ENCODE measurements at places on chromosomes 6 and 20.
A peak's percentile ranks its signal among the peaks of the same experiment; 100 is the strongest.

DNA sequence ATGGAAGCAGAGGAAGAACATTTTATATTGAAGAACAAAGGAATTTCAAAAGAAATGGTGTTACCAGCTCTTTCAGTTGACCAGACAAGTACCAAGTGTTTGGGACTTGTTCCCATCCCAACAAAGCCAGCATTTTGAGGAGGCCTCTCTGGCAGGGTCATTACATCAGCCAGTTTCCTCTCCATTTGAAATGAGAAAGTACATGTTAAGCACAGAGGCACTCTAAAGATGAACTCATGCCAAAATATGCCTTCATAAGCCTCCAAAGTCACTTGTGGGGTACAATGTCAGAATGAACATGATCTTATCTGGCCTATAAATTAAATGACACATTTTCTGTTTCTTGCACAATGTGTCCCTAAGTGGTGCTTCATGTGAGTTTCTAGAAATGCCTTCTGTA is 223.9 kb downstream of the PRL start:
- DNase-seq: no peak

DNA sequence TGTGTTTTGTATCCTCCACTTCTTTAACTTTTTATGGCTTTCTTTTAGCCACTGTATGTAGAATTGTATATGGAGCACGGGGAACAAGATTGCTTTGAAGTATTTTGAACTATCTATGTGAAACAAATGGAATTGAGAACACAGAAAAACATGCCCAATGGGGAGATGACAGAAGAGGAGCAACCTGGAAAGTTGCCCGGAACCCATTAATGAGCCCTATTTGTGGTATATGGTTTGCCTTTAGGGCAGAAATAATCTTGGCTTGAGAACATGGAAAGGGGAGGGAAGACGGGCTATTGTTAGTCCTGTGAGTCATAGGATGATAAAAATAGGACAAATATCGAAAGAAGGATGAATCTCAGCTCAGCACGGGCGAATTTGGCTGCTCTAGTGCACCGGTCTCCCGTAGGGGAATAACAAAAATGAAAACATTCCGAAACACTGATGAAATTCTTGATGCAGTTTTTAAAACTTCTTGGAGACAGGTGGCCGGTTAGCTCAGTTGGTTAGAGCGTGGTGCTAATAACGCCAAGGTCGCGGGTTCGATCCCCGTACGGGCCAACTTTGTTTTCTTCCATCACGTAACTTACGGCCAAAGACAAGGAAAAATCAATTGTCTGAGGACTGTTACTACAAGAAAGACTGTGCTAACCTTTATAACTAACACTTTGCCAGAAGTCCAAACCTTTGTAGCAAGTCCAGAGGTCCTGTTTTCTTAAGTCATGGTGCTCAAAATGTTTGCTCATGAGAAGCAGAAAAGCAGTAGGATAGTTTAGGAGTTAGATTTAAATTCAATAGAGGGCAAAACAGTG is 15.7 kb downstream of the HMGN4 start:
- no peak for DNase-seq

- no peak for DNase-seq
Measured at GRCh38 chr20:49326026-49326425, 48.2 kb upstream of the ZNFX1 start.

- DNase-seq: no peak
Measured at GRCh38 chr20:58717278-58718091, 24.9 kb downstream of the NPEPL1 start.

- no peak for DNase-seq
Measured at GRCh38 chr6:147142684-147143245, 61.5 kb upstream of the STXBP5 start.

GRCh38 chr20:6705926-6706548 is 61.4 kb upstream of the BMP2 start:
- DNase-seq: no peak

DNA sequence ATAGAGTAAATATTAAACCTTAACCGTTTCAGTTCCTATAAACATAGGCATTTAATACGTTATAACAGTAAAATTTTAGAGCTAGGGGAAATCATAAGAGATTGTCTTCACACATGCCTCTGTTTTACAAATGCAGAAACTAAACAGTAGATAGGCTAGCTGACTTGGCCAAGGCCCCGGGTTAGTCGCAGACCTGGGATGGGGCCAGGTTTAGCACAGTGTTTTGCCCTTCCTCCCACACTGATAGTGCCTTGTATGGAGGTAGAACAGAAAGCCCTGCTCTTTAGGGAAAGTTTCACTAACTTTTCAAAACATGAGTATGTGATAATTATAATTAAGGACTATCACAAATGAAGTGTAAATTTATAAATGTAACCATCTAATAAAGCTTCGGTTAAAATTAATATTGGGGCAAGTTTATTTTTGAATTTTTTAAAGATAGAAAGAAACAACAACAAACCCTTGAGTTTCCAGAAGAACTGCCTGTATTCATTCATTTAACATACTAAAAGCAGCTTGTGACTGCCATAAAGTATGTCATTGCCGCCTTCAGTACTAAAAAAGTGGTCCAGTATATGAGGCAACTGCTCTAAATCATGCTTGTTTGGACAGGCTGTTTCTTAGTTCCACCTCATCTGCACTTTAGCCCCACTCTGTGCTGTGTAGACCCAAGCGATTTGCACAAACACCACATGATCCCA is 62.5 kb upstream of the LOC128125822 start:
- DNase-seq: peak; percentile 10

- DNase-seq: no peak
Measured at GRCh38 chr6:116035616-116036015, 25.1 kb downstream of the FRK start.

DNA sequence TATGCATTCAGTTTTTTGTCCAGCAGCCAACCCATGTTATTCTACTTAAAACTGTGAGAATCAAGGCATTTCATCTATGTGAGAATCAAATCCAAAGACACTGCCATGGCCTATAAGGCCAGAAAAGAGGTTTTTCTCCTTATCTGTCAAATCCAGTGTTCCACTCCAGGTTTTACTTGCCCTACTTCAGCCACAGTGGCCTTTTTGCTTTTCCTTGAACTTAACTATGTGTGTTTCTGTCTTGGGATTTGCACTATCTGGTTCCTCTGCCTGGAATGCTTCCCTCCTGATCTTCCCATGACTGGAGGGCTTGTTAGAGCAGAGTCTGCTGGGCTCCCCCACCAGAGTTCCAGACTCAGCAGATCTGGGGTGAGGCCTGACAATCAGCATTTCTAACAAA is 113.1 kb upstream of the DOK5 start:
- DNase-seq: no peak

- DNase-seq: no peak
Measured at GRCh38 chr20:25259358-25259757, 11.5 kb downstream of the PYGB start.

- DNase-seq: no peak
Measured at GRCh38 chr6:161302949-161303348, 29.1 kb upstream of the AGPAT4 start.

GRCh38 chr6:105022416-105022815 is 65.5 kb downstream of the LIN28B start:
- DNase-seq: no peak

DNA sequence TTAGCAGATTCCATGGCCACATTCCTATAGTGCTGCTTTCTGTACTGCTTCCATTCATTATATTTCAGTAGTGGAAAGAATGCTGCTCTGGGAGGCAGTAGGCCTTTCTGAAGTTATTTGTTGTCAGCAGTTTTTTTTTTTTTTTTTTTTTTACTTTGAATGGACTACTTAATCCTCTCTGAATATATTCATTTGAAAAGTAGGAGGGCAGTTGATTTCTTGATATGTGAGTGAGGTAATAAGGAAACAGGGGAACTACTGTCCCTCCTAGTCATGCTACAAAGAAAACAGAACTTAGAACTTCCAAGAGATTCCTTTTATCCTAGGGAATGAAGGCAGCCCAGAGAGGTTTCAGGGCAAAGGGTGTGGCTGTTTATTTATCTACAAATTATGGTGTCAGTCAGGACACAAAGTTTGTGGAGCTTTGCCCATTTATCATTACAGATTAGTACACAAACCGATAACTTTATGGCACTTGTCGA is 155.9 kb downstream of the JARID2 start:
- DNase-seq: no peak

DNA sequence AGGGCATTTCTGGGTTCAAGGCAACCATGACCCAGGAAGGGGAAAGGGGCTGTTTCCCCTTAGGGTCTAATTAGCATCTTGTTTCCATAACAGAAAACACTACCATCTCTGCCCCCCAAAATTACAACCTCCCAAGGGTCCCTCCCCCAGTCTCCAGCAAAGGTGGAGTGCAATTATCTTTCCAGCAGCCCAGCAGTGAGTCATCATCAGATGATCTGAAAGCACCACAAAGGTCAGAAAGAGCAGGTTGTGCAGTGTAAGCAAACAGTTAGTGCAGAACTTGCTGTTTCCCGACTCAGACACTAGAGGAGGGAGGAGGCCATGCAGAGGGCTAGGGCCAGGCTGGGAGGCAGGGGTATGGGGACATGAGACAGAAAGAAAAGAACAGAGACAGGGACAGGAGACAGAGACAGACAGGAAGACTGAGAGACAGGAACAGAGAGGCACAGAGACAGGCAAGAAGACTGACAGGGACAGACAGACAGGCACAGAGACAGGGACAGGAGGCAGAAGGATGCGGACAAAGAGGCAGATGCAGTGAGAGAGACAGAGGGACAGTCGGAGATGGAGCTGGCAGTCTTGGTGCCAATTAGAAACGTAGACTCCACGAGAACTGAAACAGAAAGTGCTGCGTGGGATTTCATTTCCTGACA is 62.5 kb downstream of the PYGB start:
- peak; percentile 2 for DNase-seq

- no peak for DNase-seq
Measured at GRCh38 chr20:2178318-2179232, 76.9 kb downstream of the STK35 start.

DNA sequence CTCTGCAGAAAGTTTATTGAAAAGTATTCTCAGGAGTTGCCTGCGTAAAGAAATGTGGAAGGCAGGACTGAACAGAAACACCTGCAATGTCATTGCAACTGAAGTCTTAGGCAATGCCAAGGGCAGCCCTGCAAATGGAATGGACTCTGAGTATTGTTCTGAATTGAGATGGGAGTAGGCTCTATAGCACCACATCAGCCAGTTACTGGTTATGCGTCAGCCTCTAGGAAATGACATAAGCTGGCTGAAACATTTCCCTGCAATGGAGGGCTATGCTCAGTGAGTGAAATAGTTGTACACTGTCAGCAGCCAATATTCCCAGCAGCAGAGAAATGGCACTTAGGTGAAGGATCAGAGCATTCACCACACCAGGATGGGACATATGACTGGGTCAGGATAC is 13.8 kb upstream of the GJE1 start:
- no peak for DNase-seq

GRCh38 chr6:144007478-144008119 is 460 bp downstream of the PLAGL1 start:
- no peak for DNase-seq

DNA sequence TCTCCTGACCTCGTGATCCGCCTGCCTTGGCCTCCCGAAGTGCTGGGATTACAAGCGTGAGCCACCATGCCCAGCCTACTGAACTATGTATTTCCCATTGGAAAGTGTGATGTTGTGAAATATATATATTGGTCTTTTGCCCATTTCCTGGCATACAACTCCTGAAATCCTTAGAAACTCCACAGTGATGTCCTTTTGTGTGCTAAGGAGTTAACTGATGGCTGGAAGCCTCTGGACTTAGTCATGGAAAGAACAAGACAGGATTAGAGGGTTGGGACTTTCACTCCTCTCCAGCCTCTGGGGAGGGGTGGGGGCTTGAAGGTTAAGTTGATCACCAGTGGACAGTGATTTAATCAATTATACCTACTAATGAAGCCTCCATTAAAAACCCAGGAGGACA is 7.1 kb downstream of the PANK2 start:
- DNase-seq: no peak

GRCh38 chr20:51190783-51191180 is 167.9 kb upstream of the KCNG1 start:
- peak; percentile 18 for DNase-seq

DNA sequence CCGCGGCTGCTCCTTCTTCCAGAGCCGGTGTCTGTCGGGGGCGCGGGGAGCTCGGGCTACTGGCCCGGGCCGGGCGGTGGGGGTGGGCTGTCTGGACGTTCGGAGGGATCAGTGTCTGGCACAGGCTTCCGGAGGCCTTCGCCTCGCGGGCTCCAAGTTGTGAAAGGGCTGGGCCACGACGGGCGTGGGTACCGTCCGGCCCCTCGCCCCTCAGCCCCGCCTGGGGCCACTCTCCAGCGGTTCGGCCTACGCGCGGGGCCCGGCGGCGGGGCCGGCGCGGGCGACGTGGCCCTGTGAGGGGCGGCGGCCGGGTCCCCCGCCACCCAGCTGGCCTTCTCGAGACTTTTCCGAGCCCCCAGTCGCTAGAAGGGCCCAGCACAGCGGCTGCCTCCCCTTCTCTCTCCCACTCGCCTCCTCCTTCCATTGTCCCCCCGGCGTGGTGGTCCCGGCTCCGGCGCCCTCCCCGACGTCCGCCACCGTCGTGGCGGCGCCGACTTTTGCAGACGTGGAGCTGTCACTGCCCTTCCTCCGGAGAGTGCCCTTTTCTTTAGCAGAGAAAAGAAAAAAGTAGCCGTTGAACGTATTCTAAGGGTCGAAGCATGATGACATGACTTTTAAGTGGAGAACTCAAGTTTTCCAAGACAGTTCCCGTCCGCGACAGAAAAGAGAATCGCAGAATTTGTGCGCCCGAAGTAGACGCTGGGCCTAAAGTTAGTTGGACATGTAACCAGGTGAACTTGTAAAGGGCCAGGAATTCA is 571 bp downstream of the ITCH start:
- DNase-seq: peak; percentile 34

DNA sequence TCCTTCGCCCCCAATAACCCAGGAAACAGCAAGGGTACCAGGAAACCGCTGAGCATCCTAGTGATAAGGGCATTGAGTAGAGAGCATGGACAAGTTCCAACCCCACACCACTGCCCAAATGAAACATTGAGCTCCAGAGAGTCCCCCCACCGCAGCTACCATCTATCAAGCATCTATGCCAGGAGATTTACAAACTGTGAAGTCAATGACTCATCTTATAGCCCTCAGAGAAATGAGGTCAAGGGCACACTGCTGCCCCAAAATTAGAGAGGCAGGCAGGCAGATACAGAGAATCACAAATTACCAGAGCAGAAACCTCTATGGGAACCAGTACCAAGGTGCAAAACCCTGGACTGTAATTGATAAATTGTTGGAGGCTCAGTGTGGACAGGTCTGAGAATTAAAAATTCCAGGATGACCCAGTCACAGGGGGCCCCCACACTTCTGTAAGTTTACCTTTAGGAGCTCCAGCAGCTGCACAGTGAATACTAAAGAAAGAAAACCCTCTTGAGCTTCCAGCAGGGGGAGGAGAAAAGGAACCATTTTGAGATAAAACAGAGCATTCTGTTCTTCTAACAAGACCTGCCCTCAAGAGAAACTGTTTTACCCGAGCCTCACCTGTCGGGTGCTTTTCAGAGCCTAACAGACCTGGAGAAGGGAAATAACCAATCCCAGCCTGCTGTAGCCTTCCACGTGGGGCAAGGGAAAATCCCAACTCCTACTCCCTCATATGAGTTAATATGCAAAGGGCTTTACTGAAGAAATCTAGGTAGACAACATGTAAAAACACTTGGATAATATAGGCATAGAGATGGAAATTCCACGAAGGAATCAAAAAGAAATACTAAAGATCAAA is 118.0 kb upstream of the ARID1B start:
- no peak for DNase-seq

- no peak for DNase-seq
Measured at GRCh38 chr6:149925253-149925973, 2.5 kb upstream of the RAET1G start.
